ENCODE measurements at places on chromosomes 1 and 21.

DNA sequence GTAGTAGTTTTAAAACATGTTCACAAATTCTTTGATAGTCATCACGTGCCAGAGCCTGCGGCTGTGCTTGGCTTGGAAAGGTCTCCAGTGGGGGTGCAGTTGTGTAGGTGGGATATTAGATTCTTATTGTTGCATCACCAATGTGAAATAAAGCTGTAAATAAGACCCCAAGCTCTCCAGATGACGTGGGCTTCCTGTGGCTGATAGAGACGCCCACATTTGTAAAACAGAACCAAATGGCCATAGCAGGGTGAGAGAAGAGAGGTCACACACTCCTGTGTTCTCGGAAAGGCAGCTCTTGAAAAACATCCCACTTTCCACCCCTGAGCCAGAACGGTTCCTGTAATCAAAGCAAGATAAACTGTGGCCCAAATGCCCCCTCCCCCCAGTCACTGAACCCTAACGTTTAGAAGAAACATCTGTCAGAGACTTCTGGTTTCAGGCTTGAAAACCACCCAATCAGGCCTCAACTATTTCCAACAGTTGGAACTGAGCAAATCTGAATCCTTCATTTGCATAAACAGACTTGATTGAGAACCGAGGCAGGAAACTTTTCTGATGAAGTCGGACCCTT lies 6.6 kb upstream of the NTPCR start:
- no peak for DNase-seq

- no peak for DNase-seq
These were observed 40.1 kb downstream of the RRAGC start for GRCh38 chr1:38819516-38819915.

DNA sequence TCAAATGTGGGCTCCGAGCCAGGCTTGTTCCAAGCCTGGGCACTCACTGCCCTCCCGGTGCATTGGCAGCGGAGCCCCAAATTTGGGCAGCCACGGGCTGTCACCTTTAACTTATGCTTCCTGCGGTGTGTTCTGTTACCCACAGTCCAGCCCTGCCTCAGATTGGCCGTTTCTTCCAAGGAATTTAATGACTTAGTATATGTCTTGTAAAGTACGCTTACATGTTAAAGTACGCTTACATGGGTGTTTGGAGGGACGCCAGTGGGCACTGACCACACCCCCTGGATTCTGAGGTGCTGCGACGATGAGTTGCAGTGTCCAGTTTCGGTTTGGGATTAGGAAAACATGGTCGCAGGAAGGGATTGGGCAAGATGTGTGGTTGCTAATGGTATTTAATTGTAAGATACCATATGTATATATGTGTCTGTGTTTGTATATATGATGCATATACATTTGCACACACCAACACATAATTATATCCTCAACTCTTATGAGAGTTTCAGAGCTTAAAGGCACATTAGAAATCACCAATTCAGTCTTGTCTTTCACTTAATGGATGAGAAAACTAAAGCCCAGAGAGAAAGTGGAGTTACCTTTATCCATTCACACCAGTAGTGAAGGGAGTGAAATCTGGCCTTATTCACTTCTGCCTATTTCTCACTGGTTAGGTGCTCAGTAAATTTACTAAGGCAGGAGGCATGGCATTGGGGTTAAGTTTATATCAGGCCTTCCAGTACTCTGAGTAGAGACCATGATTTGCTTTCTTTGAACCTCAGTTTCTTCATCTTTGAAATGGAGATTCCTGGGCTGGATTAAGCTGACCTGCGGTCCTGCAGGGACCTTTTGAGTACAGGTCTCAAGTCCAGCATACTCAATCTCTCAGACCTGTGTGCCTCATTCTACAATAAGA lies 1.0 kb downstream of the SMYD2 start:
- DNase-seq, result no peak

DNA sequence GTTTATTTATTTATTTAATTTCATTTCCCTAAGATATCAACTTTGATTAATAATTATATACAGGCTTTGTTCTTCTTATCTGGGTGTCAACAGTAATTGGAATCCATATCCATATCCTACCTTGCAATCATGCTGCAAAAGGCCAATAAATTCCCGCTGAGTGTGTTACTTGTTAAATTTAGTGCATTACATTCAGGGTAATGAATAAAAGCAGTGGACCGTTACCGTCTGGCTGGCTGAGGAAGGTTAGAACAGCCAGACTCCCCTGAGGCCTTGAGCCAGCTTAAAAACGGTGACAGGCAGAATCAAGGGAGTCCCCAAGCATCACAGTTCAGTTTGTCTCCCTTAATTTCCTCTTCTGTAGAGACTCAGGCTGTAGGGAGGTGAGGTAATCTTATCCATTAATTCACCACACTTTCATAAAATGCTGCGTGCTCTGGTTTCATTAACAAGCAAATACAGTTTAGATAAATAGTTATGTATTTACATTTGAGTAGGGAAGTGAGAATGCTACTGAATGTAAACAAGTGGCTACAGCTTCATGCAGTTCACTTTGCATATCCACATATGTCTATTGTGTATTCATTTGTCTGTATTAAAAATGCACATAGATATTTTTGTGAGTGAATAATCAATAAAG lies 888.2 kb upstream of the CXADR start:
- DNase-seq, result no peak

DNA sequence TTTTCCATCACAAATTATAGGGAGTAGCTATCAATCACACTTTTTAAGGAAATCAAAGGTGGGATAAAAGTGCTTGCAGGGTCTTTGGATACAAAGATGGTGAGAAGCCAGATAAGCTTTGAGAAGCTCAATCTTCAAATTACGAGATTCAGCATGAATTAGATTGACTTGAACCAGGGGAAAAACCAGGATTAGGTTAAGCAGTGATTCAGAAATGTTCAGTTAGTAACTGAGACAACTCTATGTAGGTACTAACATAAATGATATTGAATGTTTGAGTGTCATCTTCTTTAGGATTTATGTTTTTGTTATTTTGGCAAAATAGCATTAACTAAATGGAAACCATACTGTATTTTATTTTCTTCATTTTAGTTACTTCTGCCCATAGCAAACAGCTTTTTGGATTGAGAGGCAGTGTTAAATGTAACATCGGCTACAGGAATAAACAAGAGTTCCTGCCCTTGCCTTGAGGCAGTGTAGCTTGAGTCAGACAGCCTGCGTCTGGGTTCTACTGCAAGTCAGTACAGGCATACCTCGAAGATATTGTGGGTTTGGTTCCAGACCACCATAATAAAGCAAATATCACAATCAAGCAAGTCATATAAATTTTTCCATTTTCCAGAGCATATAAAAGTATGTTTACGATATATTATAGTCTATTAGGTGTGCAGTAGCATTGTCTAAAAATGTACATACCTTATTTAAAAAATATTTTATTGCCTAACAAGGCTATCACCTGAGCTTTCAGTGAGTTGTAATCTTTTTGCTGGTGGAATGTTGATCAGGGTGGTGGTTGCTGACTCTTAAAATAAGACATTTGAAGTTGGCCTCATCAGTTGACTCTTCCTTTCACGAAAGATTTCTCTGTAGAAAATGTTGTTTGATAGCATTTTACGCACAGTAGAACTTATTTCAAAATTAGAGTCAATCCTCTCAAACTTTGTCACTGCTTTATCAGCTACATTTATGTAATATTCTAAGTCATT lies 36.9 kb upstream of the BACH1 start:
- DNase-seq, result no peak

- DNase-seq, result no peak
These were observed 121.6 kb upstream of the IRF2BP2 start for GRCh38 chr1:234731569-234732085.

GRCh38 chr1:86067626-86068025 lies 88.9 kb downstream of the COL24A1 start:
- DNase-seq, result no peak

DNA sequence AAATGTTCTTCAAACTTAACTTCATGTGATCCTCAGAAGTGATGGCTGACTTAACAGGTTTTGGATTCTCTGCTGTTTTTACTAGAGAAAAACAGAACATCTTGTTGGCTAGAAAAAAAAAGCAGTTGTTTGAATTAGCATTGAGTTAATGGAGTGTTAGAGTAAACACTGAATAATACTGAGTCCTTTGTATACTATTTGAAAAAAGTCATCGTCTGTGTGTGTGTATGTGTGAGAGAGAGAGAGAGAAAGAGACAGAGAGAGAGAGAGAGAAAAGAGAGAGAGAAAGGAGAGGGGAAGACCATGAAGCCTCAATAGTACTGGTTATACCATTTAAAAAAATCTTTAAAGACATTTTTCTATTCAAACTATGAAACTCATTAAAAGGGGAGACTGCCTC lies 10.4 kb downstream of the ZNF697 start:
- no peak for DNase-seq

GRCh38 chr1:185388346-185388745 lies 71.3 kb upstream of the IVNS1ABP start:
- DNase-seq, result no peak

- no peak for DNase-seq
These were observed 12.4 kb downstream of the ATP1A2 start for GRCh38 chr1:160127865-160128523.

DNA sequence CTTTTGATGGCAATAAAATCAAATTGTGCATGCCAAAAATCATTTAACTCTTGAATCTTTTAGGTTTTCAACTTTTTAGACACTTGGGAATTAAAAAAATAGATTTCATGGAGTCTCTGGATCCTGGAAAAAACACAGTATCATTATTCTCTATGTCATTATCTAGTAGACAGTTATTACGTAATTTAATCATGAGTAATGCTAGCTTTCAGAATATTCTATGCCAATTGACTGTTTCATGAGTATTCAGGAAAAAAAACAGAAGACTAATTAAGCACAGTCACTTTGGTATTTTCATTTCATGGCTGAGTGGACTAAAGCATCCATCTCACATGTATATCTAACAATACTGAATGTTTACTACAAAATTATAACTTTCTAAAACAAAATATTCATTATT lies 44.0 kb downstream of the ODF2L start:
- DNase-seq, result no peak

- no peak for DNase-seq
These were observed 16.0 kb downstream of the ZBTB17 start for GRCh38 chr1:15959827-15960446.

- DNase-seq, result no peak
These were observed 2.2 kb downstream of the LAD1 start for GRCh38 chr1:201396861-201397464.

- DNase-seq, result no peak
These were observed 52.2 kb upstream of the GCLM start for GRCh38 chr1:93961443-93961842.

- peak; percentile 52 for DNase-seq
These were observed 13.5 kb downstream of the SLC2A1 start for GRCh38 chr1:42945164-42945563.

DNA sequence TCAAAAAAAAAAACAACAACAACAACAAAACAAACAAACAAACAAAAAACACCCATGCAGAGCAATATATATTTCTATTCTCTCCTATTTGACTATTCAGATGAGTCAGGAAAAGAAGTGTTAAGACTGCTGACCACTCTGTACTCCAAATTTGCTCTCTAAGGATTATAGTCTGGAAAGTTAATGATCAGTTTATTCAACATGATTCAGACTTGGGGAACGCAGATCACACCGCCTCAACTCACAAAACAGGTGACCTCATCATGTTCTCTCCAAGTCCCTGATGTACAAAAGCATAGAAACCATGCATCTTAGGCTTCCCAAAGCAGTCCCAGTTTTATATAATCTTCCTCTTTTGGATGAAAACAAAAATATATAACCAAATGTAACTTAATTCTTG lies 51.9 kb upstream of the PRRC2C start:
- DNase-seq, result no peak

- DNase-seq, result no peak
These were observed 215.8 kb upstream of the ZRANB2 start for GRCh38 chr1:71296551-71297134.

DNA sequence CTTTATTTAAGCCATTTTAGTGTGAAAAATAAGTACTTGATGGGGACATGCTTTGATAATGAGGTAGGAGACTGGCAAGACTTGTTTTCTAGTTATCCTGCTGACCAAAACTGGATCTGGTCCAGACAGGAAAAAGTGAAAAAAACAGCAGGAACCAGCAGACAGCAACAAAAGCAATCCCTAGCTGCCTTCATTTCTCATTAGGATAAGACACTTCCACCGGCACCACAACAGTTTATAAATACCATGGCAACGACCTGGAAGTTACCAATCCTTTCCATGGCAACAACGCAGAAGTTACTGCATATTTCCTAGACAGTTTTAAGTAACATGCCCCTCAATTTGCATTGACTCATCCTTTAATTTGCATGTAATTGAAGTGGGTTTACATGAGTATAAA lies 993.8 kb upstream of the NCAM2 start:
- no peak for DNase-seq

DNA sequence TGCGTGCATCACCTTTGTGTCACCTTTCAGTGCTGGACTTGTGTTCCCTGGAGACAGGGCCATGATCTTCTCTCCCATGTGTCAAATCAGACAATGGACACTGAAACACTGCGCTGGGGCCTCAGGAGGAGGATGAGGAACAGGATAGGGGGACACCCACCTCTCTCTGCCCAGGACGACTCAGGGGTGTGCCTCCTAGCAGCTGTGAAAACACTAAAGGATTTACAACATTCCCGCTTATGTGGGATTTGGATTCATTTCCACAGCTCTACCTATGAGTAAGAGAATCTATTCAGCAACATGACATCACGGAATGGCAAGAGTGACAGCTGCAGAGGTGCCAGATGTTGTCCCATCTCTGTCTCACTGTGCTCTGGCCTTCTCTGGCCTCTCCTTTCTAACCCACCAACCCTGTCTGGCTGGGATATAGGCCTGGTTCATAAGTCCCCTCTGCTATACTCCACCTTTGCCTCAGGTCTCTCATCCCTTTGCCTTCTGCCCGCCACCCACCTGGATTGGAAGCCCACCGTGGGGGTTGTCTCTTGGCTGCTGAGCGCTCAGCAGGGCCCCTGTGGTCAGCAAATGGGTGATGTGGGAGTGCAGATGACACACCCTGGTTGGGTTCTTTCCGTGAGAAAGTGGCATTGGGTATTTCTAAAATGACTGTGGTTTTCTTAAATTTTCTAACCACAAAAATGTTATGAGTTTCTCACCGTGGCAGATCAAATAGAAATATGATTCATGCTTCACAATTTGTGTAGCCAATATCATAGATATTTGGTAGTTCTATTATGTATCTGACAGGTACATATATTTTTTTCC lies 47.1 kb upstream of the TLR5 start:
- peak; percentile 71 for DNase-seq

DNA sequence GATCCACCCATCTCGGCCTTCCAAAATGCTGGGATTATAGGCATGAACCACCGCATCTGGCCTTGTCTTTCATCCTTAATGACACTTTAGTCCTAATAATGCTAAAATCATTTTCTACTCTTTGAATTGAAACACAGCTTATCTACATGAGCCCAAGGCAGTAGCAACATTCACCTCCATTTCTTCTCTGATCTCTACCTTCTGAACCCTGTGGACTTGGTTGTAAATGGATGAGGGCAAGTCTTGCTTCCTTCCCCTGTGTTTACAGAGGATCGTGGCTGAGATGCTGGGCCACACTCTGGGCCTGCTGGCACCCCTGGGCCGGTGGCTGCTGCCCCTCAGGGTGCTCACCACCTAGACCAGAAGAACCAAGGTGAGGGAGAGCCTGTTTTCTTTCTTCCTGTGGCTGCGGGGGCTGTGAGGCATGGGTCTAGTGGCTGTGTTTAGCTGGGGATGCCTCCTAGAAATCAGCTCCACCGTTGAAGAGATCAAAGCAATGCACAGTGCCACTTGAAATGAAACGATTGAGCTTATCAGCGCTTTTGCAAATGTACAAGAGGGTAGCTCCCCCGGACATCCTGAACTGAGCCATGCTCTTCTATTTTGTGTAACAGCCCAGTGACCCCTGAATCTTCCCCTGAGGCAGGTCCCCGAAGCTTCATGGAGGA lies 32.2 kb upstream of the LGALS8 start:
- DNase-seq, result no peak

GRCh38 chr1:6538956-6539355 lies 15.4 kb downstream of the NOL9 start:
- no peak for DNase-seq

All from CD4-positive, alpha-beta T cell treated with Interleukin-2 at 100 ng/mL for 4 hours (primary cell).